ENCODE measurements at places on chromosomes 16 and 17.
A peak's percentile ranks its signal among the peaks of the same experiment; 100 is the strongest.

DNA sequence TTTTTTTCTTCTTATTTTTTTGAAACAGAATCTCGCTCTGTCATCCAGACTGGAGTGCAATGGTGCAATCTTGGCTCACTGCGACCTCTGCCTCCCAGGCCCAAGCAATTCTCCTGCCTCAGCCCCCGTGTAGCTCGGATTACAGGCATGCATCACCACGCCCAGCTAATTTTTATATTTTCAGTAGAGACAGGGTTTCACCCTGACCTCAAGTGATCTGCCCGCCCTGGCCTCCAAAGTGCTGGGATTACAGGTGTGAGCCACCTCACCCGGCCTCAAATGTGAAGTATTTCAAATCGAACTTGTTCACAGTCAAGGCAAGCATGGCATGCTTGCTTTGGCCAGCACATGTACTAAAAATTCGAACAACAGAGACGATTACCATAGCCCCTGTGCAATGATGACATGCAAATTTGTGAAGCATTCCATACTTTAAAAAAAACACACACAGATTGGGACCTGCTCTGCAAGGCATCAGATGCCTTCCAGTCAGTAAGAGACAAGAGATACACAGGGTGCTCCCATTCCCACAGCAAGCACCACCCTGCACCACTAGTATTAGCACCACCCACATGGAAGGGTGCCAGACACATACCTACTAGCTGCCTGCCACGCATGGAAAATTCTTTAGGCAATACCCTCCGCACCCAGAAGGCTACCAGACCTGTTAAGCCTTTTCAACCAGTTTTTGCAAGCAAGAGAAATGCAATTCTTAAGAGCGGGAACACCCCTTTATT, 47.2 kb downstream of the ANKRD11 start:
- DNase-seq: no peak

DNA sequence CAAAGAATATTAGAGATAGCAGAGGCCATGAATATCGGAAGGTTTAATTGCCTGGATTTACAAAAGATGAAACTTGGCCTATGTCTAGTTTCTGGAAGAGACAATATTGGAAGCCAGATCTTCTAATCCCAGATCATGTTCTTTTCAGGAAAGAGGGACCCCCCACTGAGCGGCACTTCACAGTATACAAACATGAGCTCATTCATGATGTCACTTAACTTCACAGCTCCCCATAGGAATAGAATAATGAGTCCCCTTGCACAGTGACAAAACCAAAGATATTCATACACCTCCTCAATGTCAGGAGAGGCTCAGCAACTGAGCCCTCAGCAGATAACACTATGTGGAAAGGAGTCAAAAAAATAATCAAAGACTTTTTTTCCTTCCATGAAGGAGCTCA, 147.5 kb downstream of the CDH11 start:
- no peak for DNase-seq

GRCh38 chr16:53962041-53962440, 258.1 kb downstream of the FTO start:
- DNase-seq: no peak

GRCh38 chr17:82565551-82565950, 46.0 kb downstream of the FOXK2 start:
- DNase-seq: no peak

DNA sequence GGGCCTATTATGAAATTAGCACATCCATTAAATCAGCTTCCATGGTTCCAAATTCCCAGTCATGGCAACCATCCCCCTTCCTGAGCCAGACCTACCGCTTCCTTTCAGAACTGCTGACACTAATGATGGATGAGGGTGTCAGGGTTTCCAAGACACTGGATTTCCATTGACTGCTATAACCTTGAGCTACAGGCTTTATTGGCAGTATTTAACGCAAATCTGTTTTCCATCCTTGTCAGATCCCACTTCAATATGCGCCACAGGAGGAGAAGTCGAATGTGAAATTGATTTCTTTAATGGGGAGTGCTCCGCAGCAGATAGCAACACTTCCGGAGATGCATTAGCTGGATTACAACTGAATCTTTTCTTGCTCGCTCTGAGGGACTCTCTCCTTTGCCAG, 197.1 kb downstream of the HS3ST4 start:
- no peak for DNase-seq

- DNase-seq: no peak
These were observed 184.2 kb downstream of the KCNJ2 start for GRCh38 chr17:70353408-70354092.

DNA sequence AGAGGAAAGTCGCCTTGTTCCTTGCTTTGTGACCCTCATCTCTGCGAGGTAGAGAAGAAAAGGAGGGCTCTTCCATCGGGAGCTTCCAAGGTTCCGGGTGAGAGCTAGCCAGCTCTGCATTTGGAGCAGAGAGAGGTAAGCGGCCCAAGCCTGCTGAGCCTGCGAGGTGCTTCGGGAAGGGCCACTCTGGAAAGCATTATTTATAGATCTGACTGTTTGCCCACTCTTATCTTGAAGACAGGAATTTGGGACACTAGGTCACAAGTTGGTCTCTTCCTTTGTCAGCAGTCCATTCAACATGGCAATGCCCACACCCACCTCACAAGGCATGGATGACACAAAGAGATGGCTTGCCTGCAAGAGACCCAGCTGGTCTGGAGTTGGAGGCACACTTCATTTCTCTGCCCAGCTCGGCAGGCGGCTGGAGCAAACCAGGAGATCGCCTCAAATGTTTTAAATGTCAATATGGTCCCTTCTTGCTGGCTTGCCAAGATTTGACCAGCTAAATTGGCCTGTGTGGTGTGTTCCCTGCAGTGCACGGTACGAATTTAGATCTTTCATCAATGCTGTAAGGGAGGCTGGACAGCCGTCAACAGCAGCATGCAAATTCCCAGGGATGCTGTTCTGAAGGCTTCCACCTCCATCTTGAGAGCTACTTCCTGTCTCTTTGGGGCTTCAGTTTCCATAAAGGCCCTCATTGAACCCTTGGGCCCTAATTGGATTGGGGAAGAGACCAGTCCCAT, 19.5 kb downstream of the CBX4 start:
- no peak for DNase-seq

- no peak for DNase-seq
These were observed 29.6 kb downstream of the ACSF3 start for GRCh38 chr16:89123001-89123830.

DNA sequence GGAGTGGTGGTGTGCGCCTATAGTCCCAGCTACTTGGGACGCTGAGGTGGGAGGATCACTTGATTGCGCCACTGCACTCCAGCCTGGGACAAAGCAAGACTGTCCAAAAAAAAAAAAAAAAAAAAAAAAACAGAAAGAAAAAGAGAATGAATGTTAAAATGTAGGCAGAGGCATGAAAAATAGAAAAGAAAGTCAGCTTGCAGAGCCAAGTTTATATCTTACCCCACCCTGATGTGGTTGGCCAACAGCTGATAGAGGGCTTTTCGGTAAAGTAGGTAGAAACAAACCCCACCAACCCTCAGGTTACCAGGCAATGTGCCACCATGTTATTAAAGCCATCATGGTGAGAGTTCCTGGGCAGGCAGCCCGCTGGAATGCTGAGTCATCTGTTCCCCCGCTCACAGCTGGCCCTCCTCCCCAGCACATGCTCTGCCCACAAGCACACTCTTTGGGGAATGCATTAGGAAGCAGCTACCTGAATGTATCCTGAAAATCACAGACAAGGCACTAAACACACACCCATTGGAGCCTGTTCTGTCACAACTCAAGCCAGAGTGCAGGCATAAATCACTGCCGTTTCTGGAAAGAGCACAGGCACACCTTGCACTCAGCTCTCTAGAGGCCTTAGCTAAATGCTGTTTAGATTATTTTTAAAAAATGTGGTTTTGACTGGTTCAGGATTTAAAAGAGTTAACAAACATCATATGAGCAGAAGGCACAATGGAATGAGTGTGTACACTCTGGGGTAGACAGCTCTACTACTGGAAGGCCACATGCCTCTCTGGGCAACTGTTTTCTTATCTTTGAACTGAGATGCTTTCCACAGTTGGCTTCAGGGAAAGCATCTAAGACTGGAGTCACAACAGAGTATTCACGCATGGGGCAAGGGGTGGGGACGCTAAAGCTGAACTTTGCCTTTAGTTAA, 128.5 kb downstream of the PARN start:
- DNase-seq: no peak

GRCh38 chr17:3724378-3725077, 825 bp downstream of the HASPIN start:
- no peak for DNase-seq

GRCh38 chr16:82972331-82972919, 345.7 kb downstream of the CDH13 start:
- DNase-seq: no peak

DNA sequence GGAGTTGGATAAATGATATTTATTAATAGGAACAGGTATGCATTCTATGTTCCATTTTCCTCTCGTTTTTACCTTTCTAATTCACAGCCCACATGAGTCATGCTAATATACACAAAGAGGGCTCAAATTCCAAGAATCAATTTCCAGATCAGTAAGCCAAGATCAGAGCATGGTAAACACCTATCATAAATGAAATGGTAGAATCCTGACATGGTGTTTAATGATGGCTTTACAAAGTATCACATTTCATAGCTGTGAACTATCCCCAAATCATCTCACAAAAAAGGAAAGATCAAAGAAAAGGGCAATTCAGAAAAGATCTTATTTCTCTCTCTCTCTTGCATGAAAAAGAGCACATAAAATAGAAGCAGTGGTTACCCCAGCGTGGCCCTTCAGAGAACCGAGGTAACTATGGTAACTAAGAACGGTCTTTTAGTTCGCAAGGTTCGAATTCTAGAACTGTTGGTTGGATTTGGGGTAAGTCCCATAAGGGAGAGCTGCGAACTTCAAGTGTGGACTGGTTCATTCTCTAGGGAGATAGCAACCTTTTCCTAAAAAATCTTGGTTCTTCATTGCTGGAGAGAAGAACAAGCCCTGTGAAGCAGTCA, 73.0 kb downstream of the MARCHF10 start:
- DNase-seq: no peak

DNA sequence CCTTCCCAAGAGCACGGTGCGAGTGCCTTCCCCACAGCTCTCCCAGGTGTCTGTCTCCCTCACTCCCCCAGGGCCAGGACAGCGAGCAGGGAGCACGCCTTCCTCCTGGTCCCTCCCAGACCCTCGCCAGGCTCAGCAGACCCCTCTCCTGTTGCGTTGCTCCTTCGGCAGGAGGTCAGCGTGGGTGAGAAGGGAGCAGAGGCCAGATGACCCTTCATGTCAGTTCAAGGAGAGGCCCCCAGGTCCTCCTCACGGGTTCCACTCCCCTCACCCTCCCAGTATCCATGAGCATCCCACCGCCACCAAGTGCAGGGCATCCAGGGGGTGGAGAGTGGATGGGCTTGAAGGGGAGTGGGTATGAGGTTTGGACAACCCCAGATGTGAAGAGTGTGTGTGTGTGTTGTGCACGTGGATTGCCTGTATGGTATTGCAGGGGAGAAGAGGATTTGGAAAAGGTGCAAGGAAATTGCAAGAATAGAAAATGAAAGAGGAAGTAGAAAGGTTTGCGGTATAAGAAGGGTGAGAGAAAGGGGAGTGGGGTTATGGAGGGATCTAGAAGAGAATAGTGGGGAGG, 17.7 kb downstream of the SGCA start:
- no peak for DNase-seq

- DNase-seq: no peak
These were observed 298.6 kb upstream of the PSMD7 start for GRCh38 chr16:73997971-73998370.

DNA sequence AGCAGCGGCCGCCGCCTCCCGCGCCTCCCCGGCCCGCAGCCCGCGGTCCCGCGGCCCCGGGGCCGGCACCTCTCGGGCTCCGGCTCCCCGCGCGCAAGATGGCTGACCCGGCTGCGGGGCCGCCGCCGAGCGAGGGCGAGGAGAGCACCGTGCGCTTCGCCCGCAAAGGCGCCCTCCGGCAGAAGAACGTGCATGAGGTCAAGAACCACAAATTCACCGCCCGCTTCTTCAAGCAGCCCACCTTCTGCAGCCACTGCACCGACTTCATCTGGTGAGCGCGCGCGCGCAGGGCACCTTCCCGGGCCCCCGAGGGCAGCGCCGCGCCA, 258 bp downstream of the PRKCB start:
- no peak for DNase-seq

- DNase-seq: peak; percentile 53
These were observed 3.5 kb upstream of the PKMYT1 start for GRCh38 chr16:2983706-2984136.

- DNase-seq: no peak
These were observed at the start of gene TMEM88 for GRCh38 chr17:7854851-7855659. Gene TMEM88 (plus strand): TSS chr17:7855066. CDS start chr17:7855075, 9 bp downstream.

DNA sequence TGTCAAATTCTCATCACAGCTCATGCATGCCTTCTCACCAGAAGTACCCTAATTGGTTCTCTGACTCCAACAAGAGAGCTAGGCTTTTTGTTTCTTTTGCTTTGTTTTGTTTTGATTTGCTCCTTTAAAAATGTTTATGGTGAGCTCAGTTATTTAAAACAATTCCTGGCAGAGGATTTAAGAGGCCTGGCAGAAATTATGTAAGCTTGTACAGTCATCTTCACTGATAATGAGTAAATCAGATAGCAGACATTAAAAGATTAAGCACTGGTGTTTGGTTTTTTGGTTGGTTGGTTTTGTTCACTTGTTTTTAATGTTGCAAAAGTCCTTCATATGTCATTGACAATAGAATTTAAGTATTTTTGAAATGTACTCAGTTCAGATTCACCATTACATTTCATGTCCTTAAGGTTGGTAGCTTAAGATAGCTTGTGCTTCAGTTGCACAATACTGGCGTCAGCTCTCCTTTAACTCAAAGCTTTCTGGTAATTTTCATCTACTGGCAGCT, 378.9 kb downstream of the CDH13 start:
- DNase-seq: no peak

DNA sequence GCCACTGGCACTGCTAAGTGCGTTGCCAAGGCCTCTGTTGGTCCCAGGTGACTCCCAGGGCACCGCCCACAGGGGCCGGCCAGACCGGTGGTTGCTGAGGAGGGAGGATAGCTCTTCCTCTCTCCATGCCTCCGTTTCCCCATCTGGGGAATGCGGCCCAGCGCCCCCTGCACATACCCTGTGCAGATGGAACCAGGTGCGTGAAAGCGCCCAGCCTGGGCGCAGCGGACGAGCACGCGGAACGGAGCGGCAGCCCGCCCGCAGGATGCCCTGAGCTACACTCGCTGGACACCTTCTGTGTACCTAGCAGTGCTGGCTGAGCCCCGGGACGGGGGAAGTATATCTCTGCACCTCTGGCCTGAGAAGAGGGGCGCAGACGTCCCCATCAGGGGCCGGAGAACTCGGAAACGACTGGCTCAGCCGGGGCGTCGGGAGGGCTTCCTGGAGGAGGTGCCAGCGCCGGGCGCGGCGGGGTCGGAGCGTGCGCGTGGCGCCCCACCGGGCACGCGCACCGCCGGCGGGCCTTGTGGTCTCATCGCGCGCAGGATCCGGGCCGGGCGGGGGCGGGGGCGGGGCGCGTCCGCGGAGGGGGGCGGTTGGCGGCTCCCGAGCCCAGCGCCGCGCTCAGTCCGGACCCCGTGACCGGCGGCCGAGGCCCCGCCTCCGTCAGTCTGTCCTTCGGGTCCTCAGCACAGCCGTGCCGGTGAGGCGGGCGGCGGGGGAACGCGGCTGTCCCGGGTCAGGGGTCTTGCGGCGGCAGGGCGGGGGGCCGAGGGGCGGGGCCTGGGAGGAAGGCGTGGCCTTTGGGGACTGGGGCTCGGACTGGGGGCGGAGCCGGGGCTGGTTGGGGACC, at the start of the genes CCDC78 and HAGHL:
Gene CCDC78, minus strand, starts transcription at position 6 of the 853 bp plus-strand sequence. CDS start 76 bp downstream, outside the sequence.
Gene HAGHL, plus strand, starts transcription at position 669 of the 853 bp plus-strand sequence. CDS start 404 bp downstream, outside the sequence.
- peak; percentile 56 for DNase-seq

Data from T-helper 2 cell (primary cell).